ENCODE measurements at places on chromosomes 13 and 19.
A peak's percentile ranks its signal among the peaks of the same experiment; 100 is the strongest.

GRCh38 chr19:19475849-19476828 is 39.2 kb downstream of the TSSK6 start:
- DNase-seq, result peak; percentile 49

DNA sequence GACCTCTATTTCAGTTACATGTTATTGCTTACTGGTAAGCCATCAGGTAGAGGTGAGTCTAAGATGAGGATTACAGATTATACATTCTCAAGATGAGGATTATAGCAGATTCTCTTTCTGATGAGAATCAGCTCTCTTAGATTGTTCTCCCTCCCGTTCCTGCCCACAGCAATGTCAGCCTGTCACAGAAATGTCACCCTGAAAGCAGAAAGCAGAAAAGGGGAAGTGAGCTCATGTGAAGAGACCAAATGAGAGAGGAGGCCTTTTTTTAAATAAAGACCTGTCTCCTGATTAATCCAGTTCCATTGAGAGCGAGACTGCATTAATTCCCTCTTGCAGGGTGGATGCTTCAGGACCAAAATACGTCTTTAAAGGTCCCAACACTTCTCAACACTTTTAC is 445.6 kb downstream of the KCTD12 start:
- no peak for DNase-seq

- DNase-seq, result no peak
Measured at GRCh38 chr13:20702530-20702914, 977 bp upstream of the IL17D start.

GRCh38 chr13:73421310-73421912 is 362.6 kb downstream of the KLF5 start:
- DNase-seq, result no peak

- no peak for DNase-seq
Measured at GRCh38 chr19:33310606-33311325, 8.4 kb upstream of the CEBPA start.

DNA sequence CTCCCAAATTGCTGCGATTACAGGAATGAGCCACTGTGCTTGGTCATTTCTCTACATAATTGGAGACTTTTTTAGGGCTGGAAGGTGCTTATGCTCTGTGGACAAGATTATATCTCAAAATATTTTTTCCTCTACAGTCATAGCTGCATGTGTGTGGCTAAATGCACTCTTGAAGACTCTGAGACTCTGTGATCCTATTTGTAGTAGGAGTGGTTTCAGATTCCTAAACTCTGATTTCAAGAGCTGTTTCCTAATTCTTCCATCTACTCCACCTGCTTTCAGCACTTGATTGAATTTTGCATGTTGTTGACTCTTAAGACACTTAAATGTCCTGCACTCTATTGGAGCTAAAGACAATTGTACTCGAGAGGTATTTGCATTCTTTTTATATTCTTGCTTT is 78.0 kb downstream of the KLF5 start:
- no peak for DNase-seq

DNA sequence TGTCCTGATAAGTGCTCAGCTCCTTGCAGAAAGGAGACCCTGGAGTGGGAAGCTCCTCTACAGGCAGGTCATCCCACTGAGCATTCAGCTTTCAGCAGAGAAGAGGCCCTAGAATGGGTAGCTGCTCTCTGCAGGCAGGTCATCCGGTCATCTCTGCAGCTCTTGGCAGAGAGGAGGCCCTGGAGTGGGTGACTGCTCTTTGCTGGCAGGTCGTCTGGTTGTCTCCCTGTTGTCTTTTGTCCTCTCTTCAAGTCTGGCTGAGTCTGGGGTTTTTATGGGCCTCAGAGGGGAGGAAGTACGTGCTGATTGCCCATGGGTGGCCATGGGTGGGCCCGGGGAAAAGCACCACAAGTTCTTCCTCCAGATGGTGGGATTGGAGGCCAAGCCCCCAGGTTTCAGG is 250.3 kb upstream of the EDNRB start:
- DNase-seq, result no peak

- no peak for DNase-seq
Measured at GRCh38 chr13:56736966-56737365, 403.8 kb upstream of the PRR20A start.

DNA sequence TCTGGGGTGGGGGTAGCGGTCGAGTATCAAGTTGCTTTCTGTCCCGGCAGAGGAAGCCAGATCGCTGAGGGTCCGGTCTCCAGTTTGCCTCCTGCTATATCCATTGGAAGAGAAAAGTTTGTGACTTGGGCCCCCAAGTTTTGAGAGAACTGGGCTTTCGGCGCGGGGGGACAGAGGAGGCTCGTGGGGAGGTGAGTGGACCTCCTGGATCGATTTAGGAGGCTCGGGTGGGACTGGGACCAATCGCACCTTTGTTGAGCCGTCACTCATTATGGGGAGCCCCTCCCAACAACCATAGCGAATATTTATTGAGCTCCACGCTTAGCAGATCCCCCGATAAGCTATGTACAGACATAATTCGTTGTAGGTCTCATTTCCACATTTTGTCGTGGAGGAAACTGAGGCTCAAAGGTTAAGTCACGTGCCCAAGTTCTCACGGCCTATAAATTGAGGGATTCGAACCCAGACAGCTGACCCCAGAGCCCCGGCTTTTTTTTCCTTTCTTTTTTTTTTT is 909 bp downstream of the RFXANK start:
- no peak for DNase-seq

DNA sequence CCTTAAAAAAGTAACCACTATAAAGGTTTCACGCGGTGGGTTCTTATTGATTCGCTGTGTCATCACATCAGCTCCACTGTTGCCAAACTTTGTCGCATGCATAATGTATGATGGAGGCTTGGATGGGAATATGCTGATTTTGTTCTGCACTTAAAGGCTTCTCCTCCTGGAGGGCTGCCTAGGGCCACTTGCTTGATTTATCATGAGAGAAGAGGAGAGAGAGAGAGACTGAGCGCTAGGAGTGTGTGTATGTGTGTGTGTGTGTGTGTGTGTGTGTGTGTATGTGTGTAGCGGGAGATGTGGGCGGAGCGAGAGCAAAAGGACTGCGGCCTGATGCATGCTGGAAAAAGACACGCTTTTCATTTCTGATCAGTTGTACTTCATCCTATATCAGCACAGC is 30.6 kb downstream of the FGF9 start:
- no peak for DNase-seq

DNA sequence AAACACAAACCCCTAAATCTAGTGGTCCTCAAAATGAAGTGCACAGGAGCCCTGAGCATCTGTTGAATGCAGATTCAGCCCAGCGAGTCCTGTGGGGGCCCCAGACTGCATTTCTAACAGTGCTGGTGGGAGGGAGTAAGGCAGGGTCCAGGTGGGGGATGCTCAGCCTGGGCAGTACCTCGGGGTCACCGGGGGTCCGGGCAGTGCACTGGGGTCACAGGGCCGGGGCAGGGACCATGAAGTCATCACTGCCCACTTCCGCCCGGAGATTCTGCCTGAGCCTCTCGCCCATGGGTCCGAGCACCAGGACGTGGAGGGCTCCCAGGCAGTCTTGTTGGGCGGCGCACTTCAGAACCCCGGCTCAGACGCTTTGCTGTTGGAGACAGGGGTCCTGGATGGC is 838 bp upstream of the ATP4B start:
- DNase-seq, result peak; percentile 52

DNA sequence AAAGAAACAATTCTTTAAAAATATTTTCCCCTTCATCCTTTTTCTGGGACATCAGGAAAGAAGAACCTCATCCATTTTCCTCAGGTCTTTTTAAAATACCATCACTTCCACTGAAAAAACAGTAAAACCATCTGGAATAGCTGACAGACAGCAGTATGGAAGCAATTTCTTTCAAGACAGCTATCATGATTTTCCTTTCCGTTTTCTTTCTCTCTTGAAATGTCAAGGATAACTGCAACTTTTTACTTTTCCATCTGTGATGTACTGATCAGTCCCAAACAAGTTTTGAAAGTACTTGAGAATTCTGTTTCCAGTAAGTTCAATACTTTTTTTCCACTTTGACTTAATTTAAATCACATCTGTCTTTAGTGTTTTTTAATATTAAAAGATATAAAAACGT is 211.2 kb downstream of the LHFPL6 start:
- no peak for DNase-seq

DNA sequence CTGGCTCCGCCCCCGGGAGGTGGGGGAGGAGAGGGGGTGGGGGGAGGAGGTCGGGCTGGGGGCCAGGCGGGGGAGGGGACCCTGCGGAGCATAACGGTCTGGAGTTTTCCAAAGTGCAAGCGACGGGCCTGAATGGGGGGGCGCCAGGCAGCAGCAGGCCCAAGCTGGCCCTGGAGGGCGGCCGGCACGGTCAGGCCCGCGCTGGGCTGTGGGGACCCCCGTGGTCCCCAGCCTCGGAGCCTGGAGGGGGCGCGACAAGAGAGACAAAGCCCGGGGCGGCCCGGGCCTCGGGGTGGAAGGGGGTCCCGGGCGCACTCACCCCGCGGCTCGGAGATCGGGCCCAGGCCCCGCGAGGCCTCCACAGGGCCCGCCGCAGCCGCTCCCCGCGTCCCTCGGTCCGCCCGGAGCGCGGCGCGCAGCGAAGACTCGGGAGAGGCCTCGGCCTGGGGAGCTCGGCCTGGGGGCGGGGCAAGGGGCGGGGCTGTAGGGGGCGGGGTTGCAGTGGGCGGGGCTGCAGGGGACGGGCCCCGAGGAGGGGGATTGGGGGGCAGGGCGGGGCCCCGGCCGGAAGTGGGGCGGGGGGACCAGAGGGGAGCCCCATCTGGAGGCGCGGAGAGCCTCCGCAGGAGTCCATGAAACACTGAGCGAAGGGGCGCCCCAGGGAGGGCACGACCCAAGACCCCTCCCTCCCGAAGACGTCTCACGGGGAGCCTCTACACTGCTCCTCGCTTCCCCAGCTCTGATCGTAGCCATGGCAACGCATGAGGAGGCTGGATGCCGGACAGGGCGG is 47.6 kb downstream of the PTPRS start:
- DNase-seq, result peak; percentile 70

DNA sequence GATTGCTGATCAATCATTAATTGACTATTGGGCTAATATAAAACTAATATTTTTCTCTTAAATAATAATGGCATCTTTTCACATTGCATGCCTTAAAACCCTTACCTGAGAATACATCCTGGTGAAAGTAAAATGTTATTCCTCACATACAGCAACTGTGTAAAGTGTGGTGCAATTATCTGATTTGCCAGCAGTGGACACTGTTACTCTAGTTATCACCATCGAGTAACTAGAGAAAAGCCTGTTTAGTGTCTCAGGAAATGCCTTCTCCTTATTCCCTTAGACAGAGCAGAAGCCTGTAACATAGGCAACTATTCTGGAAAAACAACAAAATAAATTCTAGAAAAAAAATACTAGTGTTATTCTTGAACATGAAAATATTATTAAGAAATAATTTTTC is 459.8 kb downstream of the FGF14 start:
- DNase-seq, result no peak

DNA sequence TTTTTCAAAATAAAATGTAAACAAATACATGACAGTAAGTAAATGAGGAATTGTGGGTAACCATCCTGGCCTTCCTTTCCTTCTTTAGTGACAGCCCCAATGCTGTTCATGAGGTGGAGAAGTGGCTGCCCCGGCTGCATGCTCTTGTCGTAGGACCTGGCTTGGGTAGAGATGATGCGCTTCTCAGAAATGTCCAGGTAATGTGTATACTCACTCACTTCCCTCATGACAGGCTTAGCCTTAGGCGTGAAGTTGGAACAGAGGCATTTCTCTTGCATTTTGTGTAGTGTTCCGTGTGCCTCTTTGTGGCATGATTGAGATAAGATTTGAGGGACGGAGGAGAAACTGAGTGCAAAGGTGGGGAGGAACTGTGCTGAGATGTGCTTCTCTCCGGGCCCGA is 12.0 kb downstream of the NAXD start:
- no peak for DNase-seq

DNA sequence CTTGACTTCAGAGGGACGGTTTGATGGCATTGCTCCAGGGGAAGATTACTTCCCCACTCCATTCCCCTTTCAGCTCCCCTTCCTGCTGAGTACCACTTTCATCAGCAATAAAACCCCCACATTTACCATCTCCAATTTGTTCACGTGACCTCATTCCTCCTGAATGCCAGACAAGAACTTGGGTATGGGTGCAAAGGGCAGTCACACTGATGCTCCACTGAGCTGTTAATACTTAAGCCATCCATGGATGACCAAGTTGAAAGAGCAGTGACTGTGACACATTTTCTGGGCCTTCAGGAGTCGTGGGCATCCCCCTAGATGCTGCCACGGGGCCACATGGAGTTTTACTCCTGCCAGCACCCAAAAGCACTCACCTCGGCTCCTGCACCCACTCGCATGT is 93.1 kb downstream of the STOML3 start:
- no peak for DNase-seq

GRCh38 chr19:23440207-23440606 is 44.9 kb upstream of the ZNF91 start:
- no peak for DNase-seq

- no peak for DNase-seq
Measured at GRCh38 chr13:57624565-57625435, 6.7 kb upstream of the PCDH17 start.

DNA sequence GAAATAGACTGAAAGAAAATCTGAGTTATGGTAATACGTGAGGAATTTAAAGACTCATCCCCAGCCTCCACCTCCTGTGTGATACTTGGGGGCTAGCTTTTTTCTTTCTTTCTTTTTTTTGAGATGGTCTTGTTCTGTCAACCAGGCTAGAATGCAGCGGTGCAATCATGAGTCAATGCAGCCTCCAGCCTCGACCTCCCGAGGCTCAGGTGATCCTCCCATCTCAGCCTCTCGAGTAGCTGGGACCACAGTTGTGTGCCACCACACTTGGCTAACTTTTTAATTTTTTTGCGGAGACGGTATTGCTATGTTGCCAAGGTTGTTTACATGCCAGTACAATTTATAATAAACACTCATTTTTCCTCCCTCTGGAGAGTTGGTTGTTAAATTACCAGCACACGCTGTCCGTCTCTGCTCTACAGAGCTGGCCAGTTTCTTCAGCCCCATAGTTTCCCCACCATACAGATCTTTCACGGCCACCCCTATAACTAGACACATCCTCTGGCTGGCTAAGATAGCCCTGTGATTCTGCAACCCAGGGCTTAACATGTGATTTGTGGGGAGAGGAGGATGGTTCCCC is 4.8 kb downstream of the TNFSF9 start:
- DNase-seq, result no peak

- DNase-seq, result no peak
Measured at GRCh38 chr13:31947506-31947905, 84.1 kb upstream of the FRY start.

DNA sequence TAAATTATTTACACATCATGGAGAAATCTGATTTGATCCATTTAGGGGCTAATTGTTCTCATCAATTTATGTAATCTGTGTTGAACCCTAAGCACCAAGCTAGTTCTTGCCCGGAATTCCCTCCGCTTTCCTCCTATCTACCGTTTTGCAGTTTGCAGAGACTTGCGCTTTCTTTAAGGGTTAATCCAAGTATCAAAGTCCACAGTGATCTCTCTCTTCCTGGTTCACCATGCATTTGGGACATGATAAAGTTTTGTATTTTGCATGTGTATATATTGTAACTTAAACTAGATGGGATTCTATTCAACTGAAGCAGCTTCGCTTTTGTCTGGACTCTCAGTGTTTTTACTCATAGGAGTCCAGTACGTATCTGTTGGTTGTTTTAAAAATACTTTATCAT is 13.8 kb upstream of the KLF5 start:
- no peak for DNase-seq

- peak; percentile 99 for DNase-seq
Measured at GRCh38 chr19:56403764-56404704, at the start of gene ZNF583. ZNF583 (plus strand) TSS chr19:56404332; CDS start chr19:56407115, 2,783 bp downstream.
